ENCODE measurements at places on chromosomes 11 and 22.

DNA sequence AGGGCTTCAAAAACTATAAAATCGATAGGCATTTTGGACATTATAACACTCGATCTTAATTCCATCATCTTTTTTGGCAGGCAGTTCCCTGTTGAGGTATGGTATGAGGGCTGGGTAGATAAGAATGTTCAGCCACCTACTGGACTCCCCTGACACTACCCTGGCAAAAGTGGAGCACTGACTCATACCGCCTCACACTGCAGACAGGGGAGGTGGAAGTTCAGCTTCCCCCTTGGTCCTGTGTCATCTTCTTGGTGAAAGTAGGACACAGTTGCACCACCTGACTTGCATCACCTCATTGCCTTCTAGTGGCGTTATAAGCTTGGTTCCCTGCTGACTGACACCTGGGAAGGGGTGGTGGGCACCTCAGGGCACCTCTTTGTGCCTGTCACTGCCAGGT, 30.4 kb downstream of the PAAF1 start:
- DNase-seq = peak; percentile 23

GRCh38 chr11:133360860-133361688, 171.2 kb downstream of the OPCML start:
- DNase-seq = no peak

GRCh38 chr22:38494939-38495338, 11.2 kb downstream of the DDX17 start:
- DNase-seq = no peak

DNA sequence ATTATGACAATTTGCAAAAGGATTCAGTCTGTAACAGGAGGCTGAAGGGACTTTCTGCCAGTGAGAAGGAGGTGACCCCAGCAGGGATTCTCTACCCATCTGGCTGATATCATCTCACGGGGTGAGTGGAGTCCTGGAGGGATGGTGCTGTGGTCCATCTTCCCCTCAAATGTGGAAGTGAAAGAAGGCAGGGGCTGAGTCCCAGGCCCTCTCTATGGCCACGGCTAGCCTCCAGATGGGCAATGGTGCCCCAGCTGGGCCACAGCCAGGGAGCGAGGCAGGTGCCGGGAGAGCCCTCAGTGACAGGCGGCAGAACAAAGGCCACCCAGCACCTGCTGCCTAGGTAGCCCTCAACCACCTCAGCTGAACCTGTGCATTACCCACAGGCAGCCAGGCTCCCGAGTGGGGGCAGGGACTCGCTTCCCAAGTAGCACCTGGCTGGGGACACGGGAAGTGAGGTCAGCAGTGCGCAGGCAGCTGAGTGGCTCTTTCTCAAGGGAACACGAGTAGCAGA, 6.7 kb downstream of the NECTIN1 start:
- no peak for DNase-seq

Data from fibroblast of skin of scalp (primary cell).